ENCODE measurements at places on chromosomes 5 and 9. TPM values are rescaled to one million over a fixed set of nuclear protein-coding genes. Genes with fewer than 3 reads are reported as not detected.

The TPPP gene
- 0.38 TPM for polyA plus RNA-seq

DNA sequence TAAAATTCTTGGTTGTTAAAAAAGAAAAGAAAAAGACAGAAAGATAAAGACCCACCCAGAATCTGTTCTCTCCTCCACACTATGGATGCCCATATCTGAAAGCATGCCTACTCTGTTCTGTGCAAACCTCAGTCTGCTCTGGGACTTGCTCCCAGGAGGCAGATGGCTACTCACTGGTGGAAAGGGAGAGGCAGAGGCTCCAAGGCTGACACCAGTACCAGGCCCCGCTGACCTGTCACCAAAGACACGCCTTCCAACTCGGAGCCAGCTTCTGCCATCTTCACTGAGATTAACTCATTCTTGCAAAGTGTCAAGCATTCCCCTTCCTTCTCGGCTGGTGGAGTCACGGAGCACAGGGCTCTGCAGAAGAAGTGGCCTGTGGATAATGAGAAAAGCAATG is 21.6 kb downstream of the SH3TC2 start:
- no peaks in the 10 kb centered on the region for H3K36me3 ChIP-seq
- no peak overlapping the region for H3K4me3 ChIP-seq
- no peaks in the 10 kb centered on the region for H3K27me3 ChIP-seq
- no peak for DNase-seq
- no peak overlapping the region for H3K27ac ChIP-seq

The PCA3 gene
- polyA plus RNA-seq, result 0.76 TPM

DNA sequence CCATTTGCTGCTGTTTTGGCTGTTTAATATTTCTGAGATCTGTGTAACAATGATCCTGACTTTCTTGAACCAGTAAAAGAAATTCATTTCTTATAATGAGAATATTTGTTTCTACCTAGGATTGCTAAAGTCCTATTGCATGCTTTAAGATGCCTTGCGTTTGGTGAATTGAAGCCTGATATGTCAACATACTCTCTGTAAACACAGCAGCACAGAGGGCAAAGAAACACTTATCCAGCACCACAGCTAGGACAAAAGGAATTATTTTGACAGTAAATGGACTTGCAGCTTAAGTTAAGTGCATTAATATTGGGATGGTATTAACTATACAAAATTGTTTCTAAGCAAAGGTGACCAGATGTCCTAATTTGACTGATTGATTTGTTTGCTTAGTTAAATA is 2031.2 kb upstream of the CDH6 start:
- DNase-seq, result no peak
- H3K27ac ChIP-seq, result no peak overlapping the region
- H3K4me1 ChIP-seq, result peaks cover 13% of the 10 kb centered on the region
- H3K4me3 ChIP-seq, result no peak overlapping the region

DNA sequence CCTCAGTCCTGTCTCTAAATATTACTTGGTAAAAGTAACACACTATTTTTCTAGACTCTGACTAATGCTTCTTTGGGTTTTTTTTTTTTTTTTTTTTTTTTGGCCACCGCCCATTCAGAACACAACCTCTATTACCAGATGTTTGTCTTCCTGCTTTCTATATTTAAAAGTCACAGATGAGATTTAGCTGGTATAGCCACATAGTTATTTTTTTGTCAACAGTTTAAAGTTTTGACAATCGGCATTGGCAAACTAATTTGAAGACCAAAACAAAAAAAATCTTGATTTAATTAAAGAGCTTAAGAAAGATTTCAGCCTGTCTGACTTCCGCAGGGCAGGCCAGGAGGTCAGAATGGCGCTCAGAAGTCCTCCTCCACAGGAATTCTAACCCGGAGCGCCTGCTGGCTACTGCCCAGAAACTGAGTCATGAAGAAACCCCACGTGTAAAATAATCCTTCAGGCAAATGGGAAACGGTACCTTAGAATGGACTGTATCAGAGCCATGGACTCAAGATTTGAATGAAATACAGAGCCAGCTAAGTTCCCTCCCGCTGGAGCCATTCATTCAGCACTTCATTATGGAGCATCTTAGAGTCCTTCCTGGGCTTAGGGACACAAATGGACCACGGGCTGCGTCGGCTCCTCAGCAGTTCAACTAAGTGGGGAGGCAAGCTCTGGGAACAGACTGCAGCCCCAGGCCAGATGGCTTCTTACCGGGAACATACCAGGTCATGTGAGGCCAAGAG is 55.6 kb downstream of the PTPDC1 start:
- H3K27ac ChIP-seq, result no peak overlapping the region
- no peaks in the 10 kb centered on the region for H3K36me3 ChIP-seq
- no peak overlapping the region for H3K4me3 ChIP-seq
- H3K4me1 ChIP-seq, result no peaks in the 10 kb centered on the region
- DNase-seq, result no peak
- H3K27me3 ChIP-seq, result no peaks in the 10 kb centered on the region

The ZNF474 gene
- polyA plus RNA-seq, result not detected

- H3K36me3 ChIP-seq, result no peaks in the 10 kb centered on the region
- no peaks in the 10 kb centered on the region for H3K4me1 ChIP-seq
- H3K4me3 ChIP-seq, result no peak overlapping the region
- H3K27me3 ChIP-seq, result no peaks in the 10 kb centered on the region
- DNase-seq, result no peak
- H3K27ac ChIP-seq, result no peak overlapping the region
Observed at GRCh38 chr5:173089581-173089980, 33.4 kb downstream of the CREBRF start.

DNA sequence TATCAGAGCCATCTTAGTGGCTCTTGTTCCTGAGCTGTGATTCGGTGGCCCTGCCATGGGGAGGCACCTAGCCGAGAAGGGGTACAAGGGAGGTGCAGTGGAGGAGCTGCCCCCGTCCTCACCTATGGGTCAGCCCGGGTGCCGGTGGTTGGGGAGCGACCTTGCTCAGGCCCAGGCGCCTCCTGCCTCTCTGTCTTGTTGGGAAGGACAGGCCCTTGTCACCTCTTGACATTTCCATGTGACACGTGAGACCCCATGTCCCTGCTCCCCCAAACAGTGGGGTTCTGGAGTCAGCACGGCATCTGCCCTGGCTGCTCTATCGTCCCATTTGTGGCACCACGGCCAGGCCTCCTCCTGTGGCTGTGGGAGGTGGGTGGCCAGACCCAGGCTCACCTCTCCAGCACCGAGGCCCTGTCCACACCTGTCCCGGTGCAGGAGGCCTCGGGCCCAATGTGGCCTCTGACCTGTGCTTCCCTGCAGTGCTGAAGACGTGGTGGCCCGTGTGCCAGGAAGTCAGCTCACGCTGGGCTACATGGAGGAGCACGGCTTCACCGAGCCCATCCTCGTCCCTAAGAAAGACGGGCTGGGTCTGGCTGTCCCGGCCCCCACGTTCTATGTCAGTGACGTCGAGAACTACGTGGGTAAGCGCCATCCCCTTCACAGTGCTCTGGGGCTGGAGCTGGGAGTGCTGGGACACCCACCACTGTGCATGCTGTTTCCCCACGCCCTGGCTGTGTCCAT is 68.9 kb downstream of the PHF2 start:
- no peak for DNase-seq
- no peak overlapping the region for H3K27ac ChIP-seq

- H3K36me3 ChIP-seq, result no peaks in the 10 kb centered on the region
- H3K4me1 ChIP-seq, result peaks cover 29% of the 10 kb centered on the region
- H3K4me3 ChIP-seq, result no peak overlapping the region
- H3K27ac ChIP-seq, result no peak overlapping the region
- no peak for DNase-seq
Observed at GRCh38 chr5:14447958-14448911, 133.4 kb upstream of the OTULINL start.

The MARCOL gene
- polyA plus RNA-seq, result not detected

DNA sequence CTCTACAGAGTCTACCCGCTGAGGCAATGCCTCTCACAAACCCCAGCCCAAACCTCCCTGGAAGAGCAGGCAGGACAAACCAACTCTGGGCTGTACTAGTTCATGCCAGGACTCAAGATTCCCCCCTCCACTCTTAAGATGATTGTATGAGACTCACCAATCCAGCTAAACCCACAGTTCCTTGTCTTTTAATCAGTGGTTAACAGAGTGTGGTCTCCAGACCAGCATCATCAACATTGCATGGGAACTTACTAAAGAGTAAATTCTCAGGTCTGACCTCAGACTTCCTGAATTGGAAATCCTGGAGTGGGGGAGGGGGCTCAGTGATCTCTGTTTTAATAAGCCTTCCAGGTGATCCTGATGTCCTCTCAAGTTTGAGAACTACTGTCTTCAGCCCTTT is 240.9 kb downstream of the GAS1 start:
- H3K4me1 ChIP-seq, result no peaks in the 10 kb centered on the region
- no peak overlapping the region for H3K27ac ChIP-seq
- H3K4me3 ChIP-seq, result no peak overlapping the region

DNA sequence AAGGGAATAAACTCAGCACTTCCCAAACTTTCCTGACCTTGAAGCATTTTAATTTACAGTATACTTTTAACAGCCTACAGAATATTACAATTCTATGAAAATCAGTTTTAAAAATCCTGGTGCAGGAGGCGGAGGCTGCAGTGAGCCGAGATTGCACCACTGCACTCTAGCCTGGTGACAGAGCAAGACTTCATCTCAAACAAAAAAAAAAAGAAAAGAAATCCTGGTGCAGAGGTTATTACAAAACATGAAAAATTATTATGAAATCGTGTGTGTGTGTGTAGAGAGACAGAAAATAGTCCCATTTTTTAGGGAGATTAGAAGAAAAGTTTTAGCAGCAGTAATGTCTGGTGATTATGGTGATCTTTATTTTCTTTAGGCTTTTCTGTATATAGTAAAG is 26.9 kb downstream of the GOLPH3 start:
- H3K27ac ChIP-seq, result no peak overlapping the region
- no peak overlapping the region for H3K4me3 ChIP-seq
- 0 out of 2 replicates have a peak, but pooled peaks cover 4% of the 10 kb centered on the region for H3K36me3 ChIP-seq
- no peak for DNase-seq

DNA sequence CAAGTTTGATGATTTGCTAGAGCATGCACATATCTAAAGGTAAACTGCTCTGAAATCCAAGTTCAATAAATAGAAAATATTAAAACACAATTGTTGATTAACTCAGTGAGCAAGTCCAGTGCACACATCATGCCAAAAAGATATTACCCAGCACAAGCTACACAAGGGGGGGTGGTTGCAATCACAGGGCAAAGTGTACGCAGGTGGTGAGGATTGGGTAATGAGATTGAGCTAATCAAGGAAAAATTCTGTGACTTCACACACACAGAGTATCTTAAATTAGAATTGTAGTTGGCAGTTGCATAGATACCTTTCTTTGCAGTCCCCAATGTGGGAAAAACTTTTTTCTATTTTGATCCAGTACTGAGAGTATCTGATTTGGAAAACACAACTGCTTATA is 156.1 kb upstream of the NTRK2 start:
- H3K36me3 ChIP-seq, result no peaks in the 10 kb centered on the region
- no peaks in the 10 kb centered on the region for H3K4me1 ChIP-seq
- DNase-seq, result no peak
- H3K27me3 ChIP-seq, result no peaks in the 10 kb centered on the region

The CENPK gene
- 122 TPM for polyA plus RNA-seq

DNA sequence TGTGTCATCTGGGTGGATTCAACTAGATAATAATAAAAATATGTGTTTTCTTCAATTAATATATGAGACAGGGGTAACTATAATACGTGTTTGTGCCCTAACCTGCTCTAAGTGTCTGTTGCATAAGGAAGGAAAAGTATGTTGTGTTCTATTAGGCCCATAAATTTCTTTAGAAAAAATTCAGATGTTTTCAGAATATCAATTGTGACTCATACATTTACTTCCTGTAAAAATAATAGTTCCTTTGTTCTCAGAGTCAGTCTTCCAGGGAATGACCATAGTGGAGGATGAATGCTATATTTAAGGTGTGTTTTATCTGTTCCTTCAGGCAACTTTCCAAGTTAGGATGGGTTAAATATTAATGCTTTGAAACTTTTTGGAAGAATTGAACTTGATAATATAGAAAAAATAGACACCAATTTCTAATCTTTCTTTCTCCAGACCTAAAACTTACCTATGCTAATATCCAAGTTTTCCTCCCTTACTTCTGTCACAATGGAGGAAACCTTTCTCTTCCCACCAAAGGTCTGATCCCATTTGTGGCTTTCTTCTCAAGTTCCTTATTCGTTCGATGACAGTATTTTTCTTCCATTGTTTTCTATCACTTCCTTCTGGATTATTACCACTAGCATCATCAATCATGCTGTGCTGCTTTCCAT is 49.9 kb downstream of the ISL1 start:
- no peaks in the 10 kb centered on the region for H3K4me1 ChIP-seq
- H3K4me3 ChIP-seq, result no peak overlapping the region
- H3K27me3 ChIP-seq, result no peaks in the 10 kb centered on the region
- H3K27ac ChIP-seq, result no peak overlapping the region

GRCh38 chr9:33858423-33858822 is 41.5 kb downstream of the UBE2R2 start:
- H3K36me3 ChIP-seq, result no peaks in the 10 kb centered on the region
- no peak overlapping the region for H3K4me3 ChIP-seq
- H3K27ac ChIP-seq, result no peak overlapping the region
- H3K27me3 ChIP-seq, result no peaks in the 10 kb centered on the region
- H3K4me1 ChIP-seq, result no peaks in the 10 kb centered on the region

- no peak overlapping the region for H3K4me3 ChIP-seq
- H3K4me1 ChIP-seq, result no peaks in the 10 kb centered on the region
- H3K27ac ChIP-seq, result no peak overlapping the region
- DNase-seq, result no peak
- H3K36me3 ChIP-seq, result no peaks in the 10 kb centered on the region
Observed at GRCh38 chr9:82970359-82970758, 92.6 kb downstream of the RASEF start.

Measured in GM23338 (cell line).